Dermis microvascular lymphatic vessel endothelial cell (primary cell): ENCODE measurements at places on chromosomes 2 and 18. TPM values are rescaled to one million over a fixed set of nuclear protein-coding genes. Genes with fewer than 3 reads are reported as not detected.

- DNase-seq = peak; percentile 88
Observed at GRCh38 chr18:54181856-54182602, 42.4 kb downstream of the MBD2 start.

GRCh38 chr2:11695576-11695975 lies 25.6 kb upstream of the NTSR2 start:
- no peak for DNase-seq

DNA sequence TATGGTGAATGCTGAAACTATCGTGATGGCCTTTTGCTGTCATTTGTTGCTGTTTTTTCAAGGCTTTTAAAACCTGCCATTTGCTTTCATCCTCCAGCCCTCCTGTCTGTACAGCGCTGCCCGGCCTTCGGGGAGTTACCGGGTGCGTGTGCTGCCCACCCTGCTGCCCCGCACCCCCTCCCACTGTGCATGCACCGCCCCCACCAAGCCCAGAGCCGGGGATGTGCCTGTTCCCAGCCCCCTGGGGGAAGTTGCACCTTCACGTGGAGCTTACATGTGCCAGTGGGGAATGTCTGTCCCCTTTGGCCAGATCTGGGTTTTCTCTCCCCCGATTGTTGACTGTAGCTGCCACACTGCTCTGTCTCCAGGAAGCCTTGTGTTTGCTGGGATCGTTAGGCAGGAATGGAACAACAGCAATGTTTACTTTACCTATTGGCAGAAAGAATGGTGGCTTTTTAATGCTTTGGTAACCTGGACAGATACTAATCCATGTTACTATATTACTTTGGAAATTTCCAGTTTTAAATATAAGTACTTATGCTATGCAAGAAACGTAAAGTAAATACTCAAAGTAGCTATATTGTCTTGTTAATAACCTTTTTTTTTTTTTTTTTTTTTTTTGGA lies 64.8 kb upstream of the RBM44 start:
- peak; percentile 95 for DNase-seq

Gene CCDC142
- 9.1 and 13.1 TPM in 2 replicates for total RNA-seq

Gene ACMSD
- total RNA-seq = not detected in 2 replicates

Gene SATB2
- 0.26 and 0.76 TPM in 2 replicates for total RNA-seq

Gene MAP4K4
- total RNA-seq = 120 and 126 TPM in 2 replicates
